ENCODE measurements at places on chromosomes 7 and 10.

- no peak for DNase-seq
These were observed 227.7 kb downstream of the TMEM178B start for GRCh38 chr7:141301544-141301943.

GRCh38 chr10:49287689-49288340 is 11.2 kb upstream of the C10orf71 start:
- no peak for DNase-seq

- no peak for DNase-seq
These were observed 17.9 kb upstream of the CLEC2L start for GRCh38 chr7:139505563-139505962.

GRCh38 chr10:101767600-101767945 is 8.3 kb downstream of the FGF8 start:
- no peak for DNase-seq

DNA sequence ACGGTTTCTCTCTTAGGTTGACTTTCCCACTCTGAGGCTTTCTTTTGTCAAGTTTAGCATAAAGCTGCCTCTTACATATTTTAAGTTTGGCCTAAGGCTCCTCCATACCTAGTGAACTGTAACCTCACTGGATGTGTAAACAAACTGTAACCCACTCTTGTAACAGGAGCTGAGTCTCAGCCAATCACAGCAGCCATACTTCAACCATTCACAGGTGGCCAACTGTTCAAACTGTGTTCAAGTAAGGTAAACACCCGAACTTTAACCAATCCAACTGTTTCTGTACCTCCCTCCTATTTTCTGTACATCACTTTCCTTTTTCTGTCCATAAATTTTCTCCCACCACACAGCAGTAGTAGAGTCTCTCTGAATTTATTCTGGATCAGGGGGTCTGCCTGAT is 7.7 kb upstream of the NRBF2 start:
- DNase-seq = no peak

GRCh38 chr10:128867819-128868218 is 599.2 kb upstream of the MGMT start:
- DNase-seq = no peak

- no peak for DNase-seq
These were observed 42.1 kb downstream of the WBP1L start for GRCh38 chr10:102785818-102786217.

DNA sequence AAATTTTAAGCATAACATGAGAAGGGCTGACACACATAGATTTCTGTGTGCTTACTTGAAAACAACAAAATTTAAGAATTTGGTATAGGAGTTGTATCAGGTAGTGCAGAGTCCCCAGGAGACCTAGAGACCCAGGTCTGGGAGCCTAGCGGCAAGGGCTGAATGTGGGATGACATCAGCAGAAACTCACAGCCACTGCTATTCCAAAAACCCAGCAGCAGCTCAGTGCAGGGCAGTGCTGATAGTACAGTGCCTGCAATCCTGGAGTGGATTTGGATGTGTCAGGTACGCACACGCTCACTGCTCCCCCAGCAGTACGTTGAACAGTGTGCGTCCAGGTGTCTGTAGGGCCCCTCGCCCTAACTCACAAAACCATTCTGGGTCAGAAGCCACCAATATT is 87.1 kb downstream of the EGFR start:
- DNase-seq = no peak

DNA sequence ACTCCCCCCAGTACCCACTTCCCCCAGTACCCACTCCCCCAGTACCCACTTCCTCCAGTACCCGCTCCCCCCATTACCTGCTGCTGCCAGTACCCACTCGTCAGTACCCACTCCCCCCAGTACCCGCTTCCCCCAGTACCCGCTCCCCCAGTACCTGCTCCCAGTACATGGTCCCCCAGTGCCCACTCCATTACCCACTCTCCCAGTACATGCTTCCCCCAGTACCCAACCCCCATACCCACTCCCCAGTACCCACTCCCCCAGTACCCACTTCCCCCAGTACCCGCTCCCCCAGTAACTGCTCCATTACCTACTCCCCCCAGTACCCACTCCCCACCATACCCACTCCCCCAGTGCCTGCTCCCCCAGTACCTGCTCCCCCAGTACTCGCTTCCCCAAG is 550.6 kb downstream of the DNAJB6 start:
- DNase-seq = no peak

DNA sequence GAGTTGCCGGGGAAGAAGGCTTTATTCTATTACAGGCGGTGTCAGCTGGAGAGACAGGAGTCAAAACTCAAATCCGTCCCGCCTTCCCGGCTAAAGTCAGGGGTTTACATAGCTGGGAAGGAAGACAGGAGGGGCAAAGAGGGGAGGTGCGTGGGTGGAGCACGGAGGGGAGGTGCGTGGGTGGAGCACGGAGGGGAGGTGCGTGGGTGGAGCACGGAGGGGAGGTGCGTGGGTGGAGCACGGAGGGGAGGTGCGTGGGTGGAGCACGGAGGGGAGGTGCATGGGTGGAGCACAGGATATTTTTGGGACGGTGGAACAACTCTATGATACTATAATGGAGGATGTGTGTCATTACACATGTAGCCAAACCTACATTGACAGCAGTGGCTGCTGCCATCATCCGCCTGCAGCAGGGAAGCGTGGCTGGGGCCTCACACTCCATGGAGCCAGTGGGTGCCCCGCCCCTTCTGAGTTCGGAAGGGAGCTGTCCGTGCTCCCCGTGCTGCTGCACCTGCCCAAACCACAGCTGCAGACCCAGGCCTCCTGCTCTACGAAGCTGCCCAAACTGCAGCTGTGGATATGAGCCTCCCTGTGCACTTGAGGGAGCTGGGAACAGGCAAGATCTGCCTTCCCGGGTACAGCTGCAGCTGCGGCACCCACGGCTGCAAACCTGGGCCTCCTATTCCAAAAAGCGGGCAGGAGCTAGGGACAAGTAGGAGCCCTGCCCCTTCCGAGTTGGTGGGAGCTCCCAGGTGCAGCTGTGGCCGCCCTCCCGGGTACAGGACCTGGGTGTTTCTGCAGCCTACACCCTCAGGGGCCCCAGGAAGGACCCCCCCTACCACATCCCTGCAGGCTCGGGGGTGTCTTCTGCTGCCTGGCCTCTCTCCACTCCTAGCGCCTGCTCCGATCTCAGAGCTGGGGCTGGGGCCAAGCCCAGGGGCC is 119.4 kb downstream of the DYNC2I1 start:
- no peak for DNase-seq

GRCh38 chr7:139587535-139587934 is 64.0 kb downstream of the CLEC2L start:
- no peak for DNase-seq

GRCh38 chr10:32112055-32112454 is 55.8 kb upstream of the KIF5B start:
- DNase-seq = no peak

DNA sequence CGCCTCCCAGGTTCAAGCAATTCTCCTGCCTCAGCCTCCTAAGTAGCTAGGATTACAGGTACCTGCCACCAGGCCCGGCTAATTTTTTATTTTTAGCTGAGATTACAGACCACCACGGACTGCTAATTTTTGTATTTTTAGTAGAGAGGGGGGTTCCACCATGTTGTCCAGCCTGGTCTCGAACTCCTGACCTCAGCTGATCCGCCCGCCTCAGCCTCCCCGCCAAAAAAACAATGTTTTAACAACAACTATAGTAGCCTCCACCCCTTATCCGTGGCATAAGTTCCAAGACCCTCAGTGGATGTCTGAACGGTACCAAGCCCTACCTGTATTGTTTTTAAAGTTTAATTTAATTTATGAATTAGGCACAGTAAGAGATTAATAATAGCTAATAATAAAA is 48.2 kb downstream of the GNA12 start:
- no peak for DNase-seq

DNA sequence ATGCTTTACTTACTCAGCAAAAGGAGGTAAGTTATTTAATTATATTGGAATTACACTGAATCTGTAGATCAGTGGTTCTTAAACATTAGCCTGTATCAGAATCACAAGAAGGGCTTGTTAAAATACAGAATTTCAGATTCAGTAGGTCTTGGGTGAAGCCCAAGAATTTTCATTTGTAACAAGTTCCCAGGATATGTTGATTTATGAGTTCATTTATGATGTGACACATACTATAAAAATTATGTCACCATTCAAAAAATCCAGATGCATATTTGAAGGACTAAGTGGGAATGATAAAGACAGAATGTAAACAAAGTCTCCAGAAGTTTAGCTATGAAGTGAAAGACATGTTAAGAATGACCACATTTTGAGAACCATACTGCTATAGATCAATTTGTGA is 52.3 kb downstream of the HECTD2 start:
- DNase-seq = no peak

GRCh38 chr10:70564901-70565351 is 37.6 kb downstream of the PRF1 start:
- DNase-seq = no peak

DNA sequence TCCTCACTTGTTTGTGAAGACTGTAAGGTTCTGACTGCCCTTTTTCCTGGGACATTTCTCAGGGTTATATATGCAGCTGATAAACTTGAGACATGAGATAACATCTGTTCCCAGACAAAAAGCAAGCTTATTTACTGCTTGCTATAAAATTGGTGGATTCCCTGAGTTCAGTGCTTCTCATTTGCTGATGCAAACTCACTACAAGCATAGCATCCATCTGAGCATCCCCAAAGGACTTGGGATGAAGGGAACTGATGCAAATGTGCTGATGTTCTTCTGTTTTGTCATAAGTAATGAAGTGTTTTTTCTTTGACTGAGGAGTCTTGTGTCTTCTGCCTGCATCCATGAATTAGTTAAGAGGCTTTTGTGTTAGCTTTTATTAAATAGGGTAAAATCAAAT is 183.2 kb downstream of the ADK start:
- no peak for DNase-seq

- no peak for DNase-seq
These were observed 94.8 kb downstream of the SVIL start for GRCh38 chr10:29540016-29540415.

DNA sequence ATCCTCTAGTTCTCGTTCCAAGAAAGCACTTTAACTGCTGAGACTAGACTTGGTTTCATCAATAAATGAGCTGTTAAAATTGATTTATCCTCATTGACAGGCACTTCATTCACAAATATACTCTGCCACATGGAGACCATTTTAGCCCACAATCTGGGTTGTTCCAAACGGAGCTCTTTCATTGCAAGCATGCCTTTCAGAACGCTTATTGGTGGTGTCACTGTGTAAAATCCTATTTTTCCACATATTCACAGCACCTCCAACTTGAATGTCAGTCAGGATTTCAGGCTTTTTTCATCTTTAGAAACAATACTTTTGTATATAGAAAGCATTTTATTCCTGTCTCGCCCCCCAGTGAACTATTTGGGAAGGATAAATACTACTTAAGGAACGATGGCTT is 424.7 kb upstream of the NRP1 start:
- DNase-seq = no peak

DNA sequence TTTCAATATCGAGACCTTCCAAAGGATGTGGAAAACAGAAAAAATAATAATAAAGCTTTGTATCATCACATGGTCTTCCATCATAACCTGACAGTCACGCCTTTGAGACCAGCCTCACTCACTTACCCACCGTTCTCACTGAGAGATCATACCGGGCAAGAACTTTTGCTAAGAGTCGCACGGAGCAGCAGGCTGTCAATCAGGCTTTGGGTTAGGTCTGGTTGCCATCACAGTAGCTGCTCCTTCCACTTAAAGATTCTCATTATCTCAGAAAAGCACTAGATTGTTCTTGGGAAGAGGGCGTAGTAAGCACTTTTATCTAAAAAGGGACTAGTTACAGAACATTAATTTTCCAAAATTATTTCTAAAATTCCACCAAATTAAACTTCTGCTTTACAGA is 2.0 kb downstream of the RELN start:
- no peak for DNase-seq

GRCh38 chr10:97065686-97066660 is 119.8 kb downstream of the SLIT1 start:
- DNase-seq = no peak

DNA sequence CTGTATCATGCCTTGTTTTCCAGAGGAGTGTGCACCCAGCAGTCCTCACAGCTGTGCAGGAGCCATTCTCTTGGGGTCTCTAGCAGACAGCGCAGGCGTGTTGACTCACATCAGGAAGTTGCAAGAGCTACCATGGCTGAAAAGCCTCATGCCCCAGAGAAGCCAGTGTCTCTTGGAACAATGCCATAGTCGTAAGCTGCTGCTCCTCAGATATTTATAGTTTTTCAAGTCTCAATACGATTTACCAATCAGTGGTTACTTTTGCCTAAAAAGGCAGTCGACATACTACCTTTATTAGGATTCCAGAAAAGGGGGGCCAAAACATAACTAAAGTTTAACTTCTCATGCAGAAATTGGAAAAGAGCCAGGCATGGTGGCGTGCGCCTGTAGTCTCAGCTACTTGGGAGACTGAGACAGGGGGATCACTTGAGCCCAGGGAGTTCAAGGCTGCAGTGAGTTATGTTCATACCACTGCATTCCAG is 407.7 kb downstream of the PARD3 start:
- DNase-seq = no peak

DNA sequence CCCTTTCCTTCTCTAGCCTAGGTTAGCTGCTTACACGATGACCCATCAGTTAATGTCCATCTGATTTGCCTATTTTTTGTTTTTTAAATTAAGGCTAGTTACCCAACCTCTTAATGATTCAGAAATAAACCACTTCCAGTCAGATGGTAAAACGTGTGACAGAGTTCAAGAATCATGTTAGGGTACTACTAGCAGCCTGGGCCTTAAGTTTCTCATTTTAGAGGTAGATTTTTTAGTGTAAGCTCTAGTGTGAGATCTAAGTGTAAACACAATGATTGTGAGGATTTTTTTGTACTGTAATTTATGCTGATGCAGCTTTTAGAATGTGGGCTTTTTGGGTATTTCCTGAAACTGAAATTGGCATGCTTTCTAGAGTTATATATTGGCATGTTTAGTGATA is 130.0 kb downstream of the CDK14 start:
- DNase-seq = no peak
